Aorta (tissue), 5 donors: ENCODE measurements at places on chromosomes 16 and 17. TPM values are rescaled to one million over a fixed set of nuclear protein-coding genes. Genes with fewer than 3 reads are reported as not detected.

DNA sequence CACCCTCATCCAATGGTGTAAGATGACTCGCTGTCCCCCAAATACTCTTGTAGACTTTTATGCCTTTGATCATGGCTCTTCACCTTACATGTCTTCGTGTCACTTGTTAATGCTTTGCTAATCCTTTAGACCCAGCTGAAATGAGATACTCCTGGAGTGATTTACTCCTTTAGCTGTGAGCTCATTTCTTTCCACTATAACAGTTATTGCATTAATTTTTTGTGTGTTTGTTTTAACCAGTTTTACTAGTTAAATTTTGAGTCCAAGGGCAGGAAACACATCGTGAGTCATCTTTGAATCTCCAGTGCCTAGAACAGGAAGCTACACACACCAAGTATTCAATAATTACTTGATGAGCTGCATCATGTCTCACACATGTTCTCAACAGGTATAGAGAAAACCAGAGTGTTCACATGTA is 6.5 kb upstream of the CTCF start:
- H3K27me3 ChIP-seq, result no peaks in the 10 kb centered on the region
- no peaks in the 10 kb centered on the region for H3K36me3 ChIP-seq
- H3K27ac ChIP-seq, result no peak overlapping the region
- H3K4me3 ChIP-seq, result no peak overlapping the region

PARD6A gene
- 3.9 TPM for total RNA-seq

SLC6A4 gene
- 0.27 TPM for total RNA-seq

GRCh38 chr16:72940886-72941285 is 107.0 kb downstream of the ZFHX3 start:
- no peaks in the 10 kb centered on the region for H3K27me3 ChIP-seq
- H3K27ac ChIP-seq, result no peak overlapping the region
- H3K4me3 ChIP-seq, result no peak overlapping the region
- H3K4me1 ChIP-seq, result peaks cover 5% of the 10 kb centered on the region
- H3K36me3 ChIP-seq, result no peaks in the 10 kb centered on the region

C17orf113 gene
- 0.32 TPM for total RNA-seq

DNA sequence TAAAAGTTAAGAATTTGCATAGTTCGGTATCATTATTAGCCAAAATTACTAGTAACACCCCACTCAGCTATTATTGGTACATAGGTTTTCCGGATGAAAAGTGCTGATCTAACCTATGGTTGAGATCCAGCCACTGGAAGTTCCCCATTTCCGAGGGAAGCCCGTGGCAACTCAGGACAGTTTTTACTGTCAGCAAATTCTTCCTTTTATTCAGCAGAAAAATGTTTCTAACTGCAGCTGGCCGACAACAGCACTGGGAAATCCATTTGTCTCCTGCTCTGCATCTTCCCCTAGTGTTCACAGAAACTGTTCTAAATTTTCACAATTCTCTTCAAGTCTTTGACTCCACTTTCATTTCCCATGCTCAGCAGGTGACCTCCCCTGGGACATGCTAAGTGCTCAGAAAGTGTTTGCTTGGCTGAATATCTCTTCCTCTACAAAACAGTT is 15.5 kb upstream of the MMD start:
- H3K27ac ChIP-seq, result no peak overlapping the region
- no peaks in the 10 kb centered on the region for H3K36me3 ChIP-seq
- H3K4me1 ChIP-seq, result no peaks in the 10 kb centered on the region
- H3K4me3 ChIP-seq, result no peak overlapping the region
- no peaks in the 10 kb centered on the region for H3K27me3 ChIP-seq

DNA sequence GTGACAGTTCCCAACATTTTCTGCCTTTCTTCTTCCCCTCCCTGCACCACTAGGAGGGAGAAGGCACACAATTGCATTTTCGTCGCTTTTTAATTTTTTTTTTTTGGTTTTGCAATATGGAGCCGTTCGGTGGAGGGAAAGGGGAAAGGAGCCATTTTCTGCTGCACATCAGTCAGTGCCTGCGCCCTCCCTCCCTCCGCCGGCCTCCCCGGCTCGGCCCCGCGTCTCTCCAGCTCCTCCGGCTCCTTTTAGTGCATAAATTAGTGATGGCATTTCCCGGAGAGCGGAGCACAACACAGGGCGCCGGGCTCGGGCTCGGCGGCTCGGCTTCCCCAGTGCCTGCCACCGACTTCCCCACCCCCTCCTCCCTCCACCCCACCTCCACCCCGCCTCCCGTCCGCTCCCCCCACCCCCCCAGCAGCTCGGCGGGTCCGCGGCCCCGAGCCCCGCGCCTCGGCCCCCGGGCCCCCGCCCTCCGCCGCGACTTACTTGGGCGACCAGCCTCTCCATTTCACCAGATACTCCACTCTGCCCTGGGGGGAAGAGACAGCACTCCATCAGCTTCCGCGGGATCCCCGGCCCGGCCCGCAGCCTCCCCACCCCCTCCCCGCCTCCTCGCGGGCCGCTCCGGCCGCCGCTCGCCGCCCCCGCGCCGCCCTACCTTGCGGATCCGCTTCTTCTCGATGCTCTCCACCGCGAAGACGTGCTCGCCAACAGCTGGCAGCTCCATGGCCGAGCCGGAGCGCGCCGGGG is 542 bp downstream of the CBX4 start:
- peak overlapping the region; percentile 72 for H3K4me3 ChIP-seq
- H3K27me3 ChIP-seq, result no peaks in the 10 kb centered on the region
- peak; percentile 84 for DNase-seq
- peaks cover 2% of the 10 kb centered on the region for H3K36me3 ChIP-seq

TAT gene
- not detected for total RNA-seq

TBX21 gene
- total RNA-seq, result 0.99 TPM

DNA sequence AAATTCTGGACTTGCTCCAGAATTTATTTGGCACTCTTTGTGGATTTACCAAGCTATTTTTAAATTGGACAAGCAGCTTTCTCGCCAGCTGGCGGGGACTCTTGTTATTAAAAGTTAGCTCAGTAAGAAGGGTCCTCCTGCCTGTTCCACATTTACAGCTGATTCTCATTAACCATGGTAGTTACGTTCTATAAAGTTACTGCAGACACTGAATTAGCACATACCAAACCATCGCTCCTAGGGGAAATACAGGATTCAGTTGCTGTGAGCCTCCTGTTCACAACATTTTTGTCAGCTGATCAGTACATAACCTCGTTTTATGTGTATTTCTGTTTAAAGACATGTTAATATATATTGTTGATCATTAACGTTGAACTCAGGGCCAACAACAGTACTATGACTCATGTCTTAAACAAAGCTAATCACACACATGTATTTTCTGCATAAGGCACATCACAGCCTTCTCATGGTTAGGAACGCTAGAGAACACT is 4.2 kb downstream of the LDAF1 start:
- H3K4me3 ChIP-seq, result no peak overlapping the region
- no peaks in the 10 kb centered on the region for H3K4me1 ChIP-seq
- no peak for DNase-seq
- peak overlapping the region; percentile 33 for H3K27ac ChIP-seq

- no peak overlapping the region for H3K27ac ChIP-seq
- no peak for DNase-seq
- no peaks in the 10 kb centered on the region for H3K27me3 ChIP-seq
These were observed 6.1 kb downstream of the NOG start for GRCh38 chr17:56599566-56599965.

- H3K4me1 ChIP-seq, result no peaks in the 10 kb centered on the region
- DNase-seq, result no peak
- no peak overlapping the region for H3K27ac ChIP-seq
- H3K36me3 ChIP-seq, result peaks cover 1% of the 10 kb centered on the region
- H3K4me3 ChIP-seq, result no peak overlapping the region
These were observed 139.0 kb downstream of the RPTOR start for GRCh38 chr17:80683625-80684104.

CBFA2T3 gene
- total RNA-seq, result 4.4 TPM

- H3K36me3 ChIP-seq, result no peaks in the 10 kb centered on the region
- H3K4me1 ChIP-seq, result no peaks in the 10 kb centered on the region
- H3K27ac ChIP-seq, result no peak overlapping the region
- DNase-seq, result no peak
- H3K4me3 ChIP-seq, result no peak overlapping the region
- no peaks in the 10 kb centered on the region for H3K27me3 ChIP-seq
These were observed 77.3 kb upstream of the ATF7IP2 start for GRCh38 chr16:10308305-10309193.

GRCh38 chr17:17035920-17036523 is 6.2 kb upstream of the MPRIP start:
- no peaks in the 10 kb centered on the region for H3K4me1 ChIP-seq
- H3K27ac ChIP-seq, result no peak overlapping the region
- no peak for DNase-seq
- H3K36me3 ChIP-seq, result no peaks in the 10 kb centered on the region

DNA sequence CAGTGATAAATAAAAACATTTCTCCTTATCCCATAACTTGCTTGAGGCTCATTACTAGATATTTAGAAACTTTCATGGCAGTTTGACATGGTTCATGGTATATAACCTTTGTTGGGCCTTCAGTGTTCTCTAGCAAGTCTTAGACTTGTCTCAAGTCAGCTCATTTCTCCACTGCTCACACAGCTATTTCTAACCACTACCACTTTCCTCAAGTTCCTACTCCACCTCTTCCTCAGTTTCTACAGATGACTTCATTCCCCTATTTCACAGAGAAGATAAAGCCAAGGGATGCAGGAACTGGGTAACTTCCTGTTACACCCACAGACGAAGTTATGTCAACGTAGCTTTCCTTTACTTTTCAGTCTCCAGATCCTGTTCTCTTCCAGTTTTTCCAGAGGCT is 23.2 kb downstream of the NLK start:
- H3K36me3 ChIP-seq, result no peaks in the 10 kb centered on the region
- H3K27ac ChIP-seq, result no peak overlapping the region
- no peak overlapping the region for H3K4me3 ChIP-seq

DNA sequence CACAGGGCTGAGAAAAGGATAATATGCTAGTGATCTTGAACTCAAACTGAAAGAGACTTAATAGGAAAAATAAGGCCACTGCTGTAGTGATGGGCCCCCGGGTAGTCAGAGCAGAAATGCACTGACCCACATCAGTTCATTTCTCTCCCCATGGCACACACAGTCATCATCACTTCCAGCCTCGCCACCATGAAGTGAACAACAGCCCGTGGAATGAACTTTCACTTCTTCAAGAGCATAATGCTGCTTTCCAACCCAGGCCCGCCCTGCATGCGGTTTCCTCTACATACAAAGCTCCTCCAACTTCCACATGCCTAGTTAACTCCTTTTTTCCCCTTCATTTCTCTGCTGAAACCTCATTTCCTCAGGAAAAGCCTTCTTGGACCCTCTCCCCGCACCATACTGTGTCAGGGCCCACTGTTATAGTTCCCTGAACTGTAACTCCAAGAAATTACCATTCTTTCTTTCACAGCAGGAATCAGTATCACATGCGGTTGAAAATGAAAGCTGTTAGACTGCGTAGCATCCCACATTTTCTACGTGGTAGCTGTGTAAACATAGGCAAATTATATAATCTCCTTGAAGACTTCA is 65.8 kb upstream of the SMIM36 start:
- H3K4me1 ChIP-seq, result no peaks in the 10 kb centered on the region
- no peaks in the 10 kb centered on the region for H3K27me3 ChIP-seq
- H3K36me3 ChIP-seq, result no peaks in the 10 kb centered on the region
- H3K27ac ChIP-seq, result no peak overlapping the region

DNA sequence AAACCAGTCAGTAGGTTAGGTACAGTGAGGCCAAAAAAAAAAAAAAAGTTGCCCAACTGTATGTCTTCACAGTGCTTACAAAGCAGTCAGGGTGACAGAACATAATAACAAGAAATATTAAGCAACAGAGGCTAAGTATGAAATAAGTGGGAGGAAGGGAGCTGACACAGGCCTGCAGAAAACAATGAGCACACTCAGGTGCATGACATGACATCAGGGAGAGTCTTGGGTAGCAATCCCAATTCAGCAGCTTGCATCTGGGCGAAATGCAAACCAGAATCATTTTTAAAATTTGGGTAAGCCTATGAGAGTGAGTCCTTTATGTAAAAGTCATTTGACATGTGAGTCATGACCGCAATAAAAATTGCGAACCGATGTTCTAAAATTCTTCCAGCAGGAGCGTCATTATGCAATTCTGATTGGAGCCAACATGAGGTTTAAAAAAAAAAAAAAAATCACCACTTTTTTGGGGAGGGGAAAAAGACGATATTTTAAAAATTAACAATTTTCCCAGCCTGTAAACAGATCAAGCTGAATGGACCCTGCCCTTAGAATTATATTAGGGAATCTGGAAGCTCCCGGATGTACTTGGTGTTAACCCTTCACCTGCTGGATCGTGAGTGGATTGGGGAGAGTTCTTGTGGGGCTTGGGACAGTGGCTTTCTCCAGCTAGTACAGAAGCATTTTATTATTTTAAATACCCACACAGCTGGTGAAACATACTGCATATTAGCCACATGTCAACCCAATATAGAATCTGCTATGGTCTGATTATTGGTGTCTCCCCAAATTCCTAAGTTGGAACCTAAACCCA is 127.9 kb downstream of the NPIPB5 start:
- H3K4me1 ChIP-seq, result no peaks in the 10 kb centered on the region
- no peaks in the 10 kb centered on the region for H3K36me3 ChIP-seq
- peaks cover 2% of the 10 kb centered on the region for H3K27me3 ChIP-seq
- H3K4me3 ChIP-seq, result no peak overlapping the region
- no peak overlapping the region for H3K27ac ChIP-seq
- DNase-seq, result no peak

DNA sequence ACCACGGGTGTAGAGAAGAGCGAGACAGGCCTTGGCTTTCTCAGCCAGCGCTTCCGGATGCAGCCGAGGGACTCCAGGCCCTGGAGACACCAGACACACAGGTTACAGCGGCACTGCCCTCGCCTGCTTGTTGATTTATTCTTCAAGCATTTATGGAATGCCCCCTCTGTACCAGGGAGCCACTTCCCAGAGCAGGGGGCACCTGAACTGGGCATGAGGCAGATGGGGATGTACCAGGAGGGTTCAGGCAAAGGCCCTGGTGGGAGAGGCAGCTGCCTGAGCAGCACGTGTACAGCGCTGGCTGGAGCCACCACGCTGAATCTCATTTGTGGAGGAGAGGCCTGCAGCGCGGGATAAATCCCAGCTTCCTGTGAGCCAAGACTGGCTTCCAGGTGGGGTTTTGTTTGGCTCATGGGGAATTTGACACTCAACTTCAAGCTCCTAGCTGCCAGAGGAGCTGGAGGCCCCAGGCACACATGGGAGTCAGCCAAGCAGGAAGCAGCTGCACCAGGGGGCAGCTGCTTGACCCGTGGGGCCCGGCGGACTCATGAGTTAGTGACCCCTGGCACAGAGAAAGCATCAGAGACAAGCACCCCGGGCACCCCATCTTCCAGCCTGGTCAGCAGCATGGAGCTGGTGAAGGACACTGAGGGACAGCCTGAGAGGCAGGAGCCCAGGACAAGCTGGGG is 59.7 kb downstream of the IL21R start:
- H3K4me1 ChIP-seq, result no peaks in the 10 kb centered on the region
- H3K27ac ChIP-seq, result no peak overlapping the region
- DNase-seq, result peak; percentile 57
- H3K36me3 ChIP-seq, result peaks cover 5% of the 10 kb centered on the region
- H3K27me3 ChIP-seq, result no peaks in the 10 kb centered on the region
